Neural crest cell (in vitro differentiated cells): ENCODE measurements at places on chromosomes 2 and 18.

DNA sequence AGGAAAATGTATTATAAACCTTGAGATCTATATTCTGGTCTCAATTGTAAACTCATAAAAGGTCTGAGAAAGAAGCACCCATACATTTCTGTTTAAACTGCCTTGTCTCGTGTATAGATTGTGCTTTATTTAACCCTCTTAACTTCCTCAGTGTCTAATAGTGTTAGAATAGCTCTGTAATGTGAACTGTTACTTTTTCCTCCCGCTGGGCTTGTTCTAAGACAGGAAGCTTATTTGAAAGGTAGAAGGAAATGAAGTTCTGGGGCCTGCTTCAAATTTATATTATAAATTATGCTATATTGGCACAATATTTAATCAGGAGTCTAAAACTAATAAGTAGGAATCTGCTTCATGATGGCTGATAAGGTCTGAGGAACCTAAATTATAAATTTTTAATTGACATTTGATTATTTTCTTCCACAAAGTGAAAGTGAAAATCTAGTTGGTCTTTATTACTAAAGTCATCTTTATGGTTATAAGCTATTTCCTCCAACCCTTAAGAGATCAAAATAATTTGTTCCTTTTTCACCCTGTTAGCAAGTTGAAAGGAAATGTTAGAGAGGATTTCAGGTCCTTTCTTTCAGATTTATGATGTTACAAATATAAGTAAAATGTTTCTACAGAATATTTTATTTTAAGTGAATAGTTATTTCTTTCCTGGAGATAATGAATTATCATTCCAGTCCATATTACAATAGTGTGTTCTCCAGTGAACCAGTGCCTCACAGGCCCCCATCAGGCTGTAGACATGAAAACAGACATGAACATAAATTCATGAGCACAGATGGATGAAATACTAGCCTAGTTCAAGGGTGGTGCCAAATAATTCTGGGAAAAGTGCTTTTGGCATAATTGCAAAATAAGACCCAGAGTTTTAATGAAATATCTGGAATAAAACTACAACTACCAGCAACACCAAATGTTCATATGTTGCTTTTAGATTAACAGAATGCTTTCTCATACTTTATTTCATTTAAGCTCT is 7.9 kb downstream of the MFSD6 start:
- no peak for DNase-seq

GRCh38 chr18:12046046-12046750 is 47.4 kb upstream of the ANKRD62 start:
- DNase-seq: no peak

GRCh38 chr2:119225105-119225865 is 1.7 kb downstream of the STEAP3 start:
- DNase-seq: no peak

DNA sequence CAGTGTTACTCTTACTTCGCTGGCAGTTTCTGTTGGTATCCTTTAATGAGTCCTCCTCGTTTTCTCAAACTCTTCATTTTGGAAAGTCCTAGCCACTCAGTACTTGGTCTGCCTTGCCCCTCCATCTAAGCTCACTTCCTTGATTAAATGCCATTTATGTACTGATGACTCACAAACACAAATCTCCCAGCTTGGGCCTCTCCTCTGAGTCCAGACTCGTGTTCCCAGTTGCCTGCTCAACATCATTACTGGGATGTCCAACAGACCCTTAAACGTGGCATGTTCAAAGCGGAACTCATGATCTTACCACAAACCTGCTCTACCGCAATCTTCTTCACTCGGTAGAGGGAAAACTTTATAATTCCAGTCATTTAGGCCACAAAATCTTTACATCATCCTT is 13.8 kb upstream of the CCDC68 start:
- no peak for DNase-seq

DNA sequence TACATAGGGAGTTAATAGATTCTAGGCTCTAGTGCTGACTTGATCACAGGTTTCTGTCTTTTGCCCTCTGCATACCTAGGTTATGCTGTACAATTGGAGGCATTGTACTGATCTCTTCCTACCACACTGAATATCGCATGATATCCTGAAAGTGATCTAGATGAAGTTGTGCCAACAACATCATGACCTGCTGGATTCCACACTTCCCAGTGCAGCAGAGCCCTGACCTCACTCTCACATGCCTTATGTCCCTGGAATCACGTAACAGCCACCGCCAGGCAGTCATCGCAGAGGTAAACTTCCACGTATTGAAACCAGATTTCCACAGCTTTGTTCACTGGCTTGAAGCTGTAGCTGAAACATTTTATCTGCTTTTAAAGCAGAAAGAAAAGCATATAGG is 214.0 kb downstream of the ANKRD30B start:
- no peak for DNase-seq

DNA sequence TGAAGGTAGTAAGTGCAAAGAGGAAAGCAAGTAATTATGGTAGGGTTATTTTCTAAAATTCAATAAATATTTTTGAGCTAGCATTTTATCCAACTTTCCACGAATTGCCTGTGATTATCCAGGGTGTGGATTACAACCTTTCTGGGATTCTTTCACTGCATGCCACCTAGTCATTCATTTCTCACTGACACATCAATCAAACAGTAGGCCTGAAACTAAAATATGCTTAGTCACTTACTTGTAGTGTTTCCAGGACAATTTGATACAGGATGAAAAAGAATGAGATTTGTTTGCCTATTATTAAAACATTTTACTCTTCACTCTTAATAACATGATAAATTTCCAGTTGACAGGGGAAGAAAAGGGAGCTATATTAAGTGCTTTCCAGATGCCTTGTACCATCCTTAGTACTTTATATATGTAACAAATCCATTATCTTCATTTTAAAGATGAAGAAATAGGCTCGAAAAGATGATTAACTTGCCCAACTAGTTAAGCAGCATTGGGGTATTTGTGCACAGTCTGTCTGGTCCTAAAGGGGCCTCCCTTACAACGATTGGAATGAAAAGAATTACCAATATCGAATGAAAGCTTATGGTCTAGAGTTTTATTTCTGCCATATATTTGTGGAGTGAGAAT is 70.4 kb downstream of the KCTD1 start:
- no peak for DNase-seq

GRCh38 chr2:120222186-120223033 is 790 bp downstream of the TMEM185B start:
- DNase-seq: no peak

DNA sequence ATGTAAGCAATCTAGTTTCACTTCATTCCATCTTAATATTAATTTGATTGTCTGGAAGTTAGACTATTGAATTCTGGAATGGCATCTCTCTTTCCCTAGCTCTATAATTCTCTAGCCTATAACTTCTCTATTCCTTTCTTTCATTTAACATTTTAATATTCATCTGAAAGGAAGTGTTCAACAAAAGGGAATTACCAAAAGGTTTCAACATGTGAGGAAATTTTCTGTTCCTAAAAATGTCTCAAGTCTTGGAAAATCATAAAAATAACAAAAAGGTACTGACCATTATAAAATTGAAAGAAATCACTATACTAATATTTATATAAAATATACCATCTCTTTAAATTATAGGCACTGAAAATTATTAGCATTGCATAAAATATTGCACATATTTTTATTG is 228.7 kb downstream of the TXNL1 start:
- no peak for DNase-seq

- no peak for DNase-seq
Measured at GRCh38 chr2:160472839-160473251, 20.8 kb downstream of the RBMS1 start.

GRCh38 chr18:44901283-44901682 is 220.6 kb downstream of the SETBP1 start:
- no peak for DNase-seq

DNA sequence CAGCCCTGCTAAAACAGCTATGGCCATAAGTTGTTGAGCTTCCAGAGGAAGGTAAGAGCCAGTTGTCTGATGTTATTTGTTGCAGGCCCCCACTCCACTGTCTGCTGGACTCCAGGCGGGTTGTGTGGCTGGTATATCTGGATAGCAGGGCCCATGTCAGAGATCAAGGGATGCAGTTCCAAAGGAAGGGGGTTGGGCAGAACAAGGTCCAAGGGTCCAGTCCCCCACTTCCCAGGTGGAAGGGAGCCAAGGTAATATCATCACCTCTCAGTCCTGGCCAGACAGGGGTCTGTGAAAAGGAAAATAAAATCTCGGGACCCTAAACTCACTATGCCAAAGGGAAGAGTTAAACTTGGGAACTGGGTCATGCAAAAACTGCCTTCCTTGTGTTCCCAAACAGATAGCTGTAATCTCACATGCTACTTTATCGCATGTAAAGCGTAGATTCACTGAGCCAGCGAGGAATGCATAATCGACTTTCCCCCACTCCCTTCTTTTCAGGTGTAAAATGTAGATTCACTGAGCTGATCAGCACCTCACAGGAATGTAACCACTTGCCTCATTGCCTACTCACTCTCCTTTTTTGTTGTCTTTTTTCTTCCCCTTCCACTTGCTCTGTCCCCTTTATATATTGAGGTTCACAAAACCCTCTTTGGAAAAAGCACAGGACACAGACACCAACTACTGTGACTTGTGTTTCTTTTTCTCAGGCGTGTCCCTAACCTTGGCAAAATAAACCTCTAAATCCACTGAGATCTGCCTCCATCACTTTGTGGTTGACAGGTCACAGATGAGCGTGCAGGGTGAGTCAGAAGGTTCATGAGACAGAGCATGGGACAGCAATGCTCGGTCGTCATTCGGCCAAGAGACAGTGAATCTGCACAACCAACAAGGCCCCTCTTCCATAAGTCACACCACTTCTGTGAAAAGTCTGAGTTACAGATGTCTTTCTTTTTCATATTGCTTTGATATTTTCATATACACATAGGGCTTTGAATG is 255.3 kb upstream of the SIX2 start:
- DNase-seq: no peak

GRCh38 chr2:172094294-172095145 is 8.2 kb downstream of the DLX2 start:
- peak; percentile 28 for DNase-seq

GRCh38 chr2:234512884-234513669 is 16.2 kb upstream of the ARL4C start:
- DNase-seq: no peak

- DNase-seq: no peak
Measured at GRCh38 chr2:85429213-85429923, 10.9 kb downstream of the SH2D6 start.

DNA sequence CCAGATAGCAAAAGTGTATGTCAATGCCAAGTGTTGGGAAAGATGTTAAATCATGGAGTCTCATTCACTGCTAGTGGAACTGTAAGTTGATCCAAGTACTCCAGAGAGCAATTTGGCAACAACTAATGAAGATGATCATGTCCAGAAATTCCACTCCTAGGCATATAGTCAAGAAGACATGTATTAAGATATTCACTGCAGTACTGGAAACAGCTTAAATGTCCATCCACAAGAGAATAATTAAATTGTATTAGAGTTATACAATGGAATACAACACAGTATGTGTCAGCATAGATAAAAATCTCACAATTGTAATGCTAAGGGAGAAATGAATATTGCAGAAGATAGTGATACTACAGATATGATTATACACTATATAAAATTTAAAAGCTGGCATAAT is 15.2 kb upstream of the LBH start:
- DNase-seq: no peak

DNA sequence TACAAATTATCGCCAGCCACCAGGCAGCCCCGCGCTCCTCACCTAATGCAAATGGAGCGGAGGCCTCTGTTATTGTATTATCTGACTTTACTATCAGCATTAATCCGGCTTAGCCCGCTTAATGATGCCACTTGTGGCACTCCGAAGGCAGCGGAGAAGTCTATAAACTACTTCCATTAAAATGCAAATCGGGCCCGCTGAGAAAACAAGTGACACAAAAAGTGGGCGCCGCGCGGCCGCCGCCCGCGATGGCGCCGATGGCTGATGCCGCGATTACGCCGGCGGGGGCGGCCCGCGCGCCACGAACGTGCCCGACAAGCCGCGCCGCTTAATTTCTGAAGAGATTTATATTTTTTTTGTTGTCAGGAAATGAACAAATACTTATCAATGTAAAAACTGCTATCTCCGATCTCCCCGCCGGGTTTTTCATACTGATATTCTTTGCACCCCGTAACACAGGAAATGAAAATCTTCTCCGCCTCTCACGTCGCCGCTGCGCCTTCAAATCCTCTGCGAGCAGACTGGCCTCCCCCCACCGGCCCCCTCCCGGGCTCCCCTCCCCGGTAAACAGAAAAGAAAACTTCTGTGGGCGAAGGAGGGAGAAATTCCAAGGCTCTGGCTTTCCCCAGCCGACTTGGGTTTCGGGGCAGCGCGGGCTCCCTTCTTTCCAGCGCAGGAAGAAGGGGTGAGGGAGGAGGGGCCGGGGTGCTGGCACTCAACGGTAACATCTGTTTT is 221.8 kb downstream of the INSIG2 start:
- DNase-seq: peak; percentile 33

DNA sequence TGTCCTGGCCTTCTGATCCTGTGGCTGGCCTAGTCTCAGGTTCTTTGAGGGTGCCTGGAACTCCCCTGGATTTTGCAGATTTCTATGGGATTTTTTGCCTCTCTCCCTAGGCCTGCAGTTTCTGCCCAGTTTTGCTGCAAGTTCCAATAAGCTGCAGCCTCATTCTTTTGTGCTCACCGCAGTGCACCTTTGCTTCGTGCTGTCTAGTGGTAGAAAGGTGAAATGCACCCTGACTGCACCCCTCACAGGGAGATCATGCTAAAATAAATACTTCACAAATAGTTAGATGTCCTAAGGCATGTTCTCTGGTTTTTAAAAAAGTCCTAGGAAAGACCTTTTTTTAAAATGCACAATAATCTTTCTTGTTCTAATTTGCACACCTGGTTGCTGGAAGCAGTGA is 72.5 kb downstream of the GNAL start:
- DNase-seq: no peak

GRCh38 chr2:38622210-38622609 is 19.5 kb upstream of the HNRNPLL start:
- no peak for DNase-seq

- no peak for DNase-seq
Measured at GRCh38 chr2:235537186-235537585, 43.3 kb downstream of the AGAP1 start.

DNA sequence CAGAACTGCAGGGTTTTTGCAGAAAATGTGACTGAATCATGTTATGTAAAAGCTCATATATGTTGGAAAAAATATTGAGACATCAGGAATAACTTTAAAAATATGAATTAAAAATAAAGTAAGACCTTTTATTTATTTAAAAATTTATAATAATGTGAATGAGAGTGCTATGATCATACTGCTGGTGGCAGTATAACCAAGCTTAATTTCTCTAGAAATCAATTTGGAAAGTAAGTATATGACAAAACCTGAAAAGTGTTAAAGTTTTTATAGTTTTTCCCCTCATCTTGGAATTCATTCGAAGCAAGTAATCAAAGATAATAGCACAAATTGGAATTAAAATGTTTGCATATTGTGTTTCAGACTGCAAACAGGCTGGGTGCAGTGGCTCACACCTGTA is 7.5 kb downstream of the SLC39A10 start:
- DNase-seq: no peak

GRCh38 chr2:69022548-69022947 is 9.6 kb downstream of the ANTXR1 start:
- no peak for DNase-seq

- no peak for DNase-seq
Measured at GRCh38 chr2:196368546-196369225, 197.3 kb upstream of the STK17B start.
